Memory B cell (primary cell): ENCODE measurements at places on chromosomes 3 and 15.
A peak's percentile ranks its signal among the peaks of the same experiment; 100 is the strongest.

- DNase-seq: no peak
Observed at GRCh38 chr15:58295637-58296215, 136.1 kb upstream of the LIPC start.

DNA sequence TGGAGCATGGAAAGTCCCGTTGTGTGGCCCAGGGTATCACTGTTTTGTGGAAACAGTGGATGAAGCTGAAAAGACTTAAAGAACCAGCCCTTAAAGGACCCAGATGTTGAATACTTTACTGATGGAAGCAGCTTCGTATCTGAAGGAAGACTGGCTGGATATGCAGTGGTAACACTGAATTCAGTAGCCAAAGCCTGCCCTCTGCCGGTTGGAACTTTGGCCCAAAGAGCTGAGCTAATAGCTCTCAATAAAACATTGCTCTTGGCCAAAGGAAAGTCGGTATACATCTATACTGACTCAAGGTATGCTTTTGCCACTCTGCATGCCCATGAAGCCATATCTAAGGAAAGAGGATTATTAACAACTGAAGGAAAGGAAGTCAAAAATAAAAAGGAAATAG lies 885.4 kb downstream of the PDCD6IP start:
- DNase-seq: peak; percentile 18

- DNase-seq: no peak
Observed at GRCh38 chr3:182722907-182723306, 70.4 kb upstream of the ATP11B start.

- DNase-seq: no peak
Observed at GRCh38 chr3:65888980-65889706, 149.6 kb downstream of the MAGI1 start.

GRCh38 chr3:127792541-127793292 lies 29.6 kb downstream of the MGLL start:
- no peak for DNase-seq

- DNase-seq: no peak
Observed at GRCh38 chr3:183266454-183266853, 13.4 kb downstream of the B3GNT5 start.

- DNase-seq: no peak
Observed at GRCh38 chr3:184129012-184129411, 6.1 kb upstream of the EIF2B5 start.

DNA sequence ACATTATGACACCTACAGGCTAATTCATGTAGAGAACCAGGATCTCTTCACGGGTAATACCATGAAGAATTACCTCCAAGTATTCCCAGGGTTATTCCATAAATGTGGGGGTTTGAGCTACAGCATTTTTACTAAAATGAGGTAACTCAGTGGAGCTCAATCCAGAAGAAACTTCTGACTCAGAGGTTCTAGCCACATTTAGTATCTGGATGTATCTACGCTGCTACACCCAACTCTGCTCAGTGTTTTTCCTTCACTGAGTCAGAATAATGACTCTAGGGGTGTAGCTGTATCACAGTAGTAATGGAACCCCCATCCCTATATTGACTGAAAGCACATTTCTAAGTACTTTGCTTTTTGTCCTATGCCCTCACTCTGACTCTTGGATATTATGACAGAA lies 52.4 kb downstream of the COPS2 start:
- DNase-seq: no peak

GRCh38 chr3:32870373-32871095 lies 52.7 kb downstream of the TRIM71 start:
- DNase-seq: no peak

GRCh38 chr3:41176596-41176995 lies 22.7 kb upstream of the CTNNB1 start:
- DNase-seq: no peak

DNA sequence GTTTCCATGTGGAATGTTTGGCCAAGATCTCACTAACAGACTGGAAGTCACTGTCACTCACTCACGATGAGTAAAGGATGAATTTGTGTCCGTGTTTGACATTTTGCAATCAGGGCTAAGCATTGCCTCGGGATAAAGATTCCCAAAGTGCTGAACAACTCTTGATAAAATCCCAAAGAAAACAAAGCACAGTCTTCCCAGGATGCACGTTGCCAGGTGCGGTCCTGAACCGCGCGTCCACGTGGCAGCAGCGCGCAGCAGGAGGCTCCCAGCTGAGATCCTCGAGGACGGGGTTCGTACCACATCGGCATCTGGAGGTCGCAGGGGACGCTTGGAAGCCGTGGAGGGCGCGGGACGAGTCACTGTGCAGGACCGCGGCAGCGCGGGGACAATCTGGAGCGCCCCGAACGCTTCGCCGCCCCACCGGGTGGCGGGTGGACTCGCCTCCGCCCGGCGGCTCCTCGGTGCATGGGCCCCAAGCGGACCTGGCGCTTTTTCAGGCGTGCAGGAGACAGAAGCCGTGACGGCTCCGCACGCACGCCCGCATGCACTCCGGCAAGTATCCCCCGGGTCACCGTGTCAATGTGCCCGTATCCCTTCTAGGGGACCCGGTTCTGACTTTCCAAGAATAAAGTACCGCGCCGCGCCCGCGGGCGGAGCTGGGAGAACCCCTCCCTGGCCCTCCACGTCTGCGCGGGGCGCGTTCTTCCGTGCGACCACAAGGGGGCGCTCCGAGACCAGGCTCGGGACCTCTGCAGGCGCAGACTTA lies 17.7 kb downstream of the CPN2 start:
- peak; percentile 98 for DNase-seq

GRCh38 chr3:178787960-178788359 lies 251.7 kb downstream of the KCNMB2 start:
- no peak for DNase-seq

- no peak for DNase-seq
Observed at GRCh38 chr15:53829471-53829870, 70.0 kb upstream of the WDR72 start.

GRCh38 chr3:41295740-41296139 lies 96.4 kb downstream of the CTNNB1 start:
- no peak for DNase-seq

- no peak for DNase-seq
Observed at GRCh38 chr3:158765518-158766205, 33.4 kb upstream of the RARRES1 start.

DNA sequence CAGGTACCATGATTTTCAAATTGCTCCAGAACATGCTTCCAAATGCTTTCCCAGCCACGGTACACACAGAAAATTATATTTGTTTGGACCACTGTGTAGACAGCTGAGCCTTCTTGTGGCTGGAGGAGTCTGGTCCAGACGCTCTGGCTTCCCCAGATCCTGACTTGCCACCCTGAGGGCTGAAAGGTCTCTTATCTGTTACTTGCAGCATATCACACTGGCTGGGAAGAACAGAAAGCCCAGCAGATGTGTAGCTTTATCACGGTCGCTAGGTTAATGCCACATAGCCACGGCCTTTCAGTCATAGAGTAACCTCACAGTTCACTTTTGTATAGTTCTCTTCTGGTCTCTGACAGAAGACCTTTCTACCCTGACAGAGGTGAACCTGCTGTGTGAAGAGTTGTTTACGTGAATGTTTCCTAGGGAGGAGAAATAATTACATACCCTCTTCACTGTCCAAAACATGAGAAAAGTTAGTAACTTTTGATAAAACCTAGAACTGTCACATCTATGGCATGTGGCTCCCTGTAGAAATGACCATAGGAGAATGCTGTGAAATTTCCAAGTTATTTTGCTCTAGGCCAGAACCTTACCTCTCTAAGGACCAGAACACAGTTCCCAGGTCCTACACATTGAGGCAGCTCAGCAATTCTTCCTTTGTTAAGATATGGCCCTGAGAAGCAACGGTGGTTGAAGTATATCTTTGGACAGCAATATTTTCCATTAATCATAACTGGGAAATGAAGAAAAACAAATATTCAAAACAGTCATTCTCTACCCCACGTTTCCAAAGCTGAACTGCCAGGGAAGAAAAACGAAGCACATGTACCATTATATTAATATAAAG lies 15.8 kb upstream of the STIMATE start:
- no peak for DNase-seq

GRCh38 chr15:92417716-92418115 lies 24.0 kb downstream of the ST8SIA2 start:
- no peak for DNase-seq

DNA sequence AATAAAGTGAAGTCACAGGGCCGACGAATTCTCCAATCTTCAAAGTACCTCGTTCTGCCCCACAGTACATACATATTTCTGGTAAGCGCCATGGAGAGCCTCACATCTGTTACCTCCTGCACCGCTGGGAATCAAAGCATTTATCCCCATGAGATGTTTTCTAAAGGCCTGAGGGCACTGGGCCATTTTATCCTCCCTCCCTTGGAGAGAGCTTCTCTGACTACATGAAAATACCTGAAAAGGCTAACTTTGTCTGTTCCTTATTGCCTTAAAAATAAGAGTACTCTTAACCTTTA lies 148.1 kb downstream of the RORA start:
- DNase-seq: no peak

DNA sequence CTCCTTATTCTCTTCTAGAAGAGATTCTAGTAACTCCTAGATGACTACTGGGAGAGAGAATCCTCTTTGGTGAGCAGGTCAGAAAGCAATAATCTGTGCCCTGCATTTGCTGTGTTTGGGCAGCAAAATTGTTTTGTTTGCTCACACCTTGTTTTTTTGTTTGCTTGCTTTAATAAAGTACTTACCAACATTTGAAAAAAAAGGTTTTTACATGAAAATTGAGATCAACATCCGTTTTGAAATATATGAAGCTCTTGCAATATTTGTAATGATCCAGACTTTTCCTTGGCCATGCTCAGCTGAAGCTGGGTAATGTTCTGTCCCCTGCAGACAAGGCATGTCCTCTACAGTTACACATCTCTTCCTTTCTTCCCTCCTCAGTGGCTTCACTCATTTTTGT lies 62.2 kb downstream of the DIPK2A start:
- no peak for DNase-seq

DNA sequence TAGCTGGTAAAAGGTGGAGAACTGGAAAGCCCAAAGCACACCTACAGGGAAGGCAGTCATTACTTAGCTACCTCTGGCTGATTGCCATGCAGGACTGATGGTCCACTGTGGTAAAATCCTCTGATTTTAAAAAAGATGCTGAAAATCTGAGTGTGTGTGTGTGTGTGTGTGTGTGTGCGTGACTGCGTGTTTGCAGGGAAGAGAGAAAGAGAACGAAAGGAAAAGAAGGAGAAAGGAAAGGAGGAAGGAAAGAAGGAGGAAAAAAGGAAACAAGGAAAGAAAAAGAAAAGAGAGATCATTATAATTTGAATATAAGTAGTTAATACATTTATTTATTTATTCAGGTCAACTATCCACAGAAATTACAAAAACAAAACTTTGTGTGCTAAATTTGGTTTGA lies 488.7 kb upstream of the KCNMB2 start:
- no peak for DNase-seq

- DNase-seq: no peak
Observed at GRCh38 chr3:111027868-111028267, 43.7 kb upstream of the NECTIN3 start.

- no peak for DNase-seq
Observed at GRCh38 chr3:9439331-9439730, 41.9 kb downstream of the SETD5 start.

DNA sequence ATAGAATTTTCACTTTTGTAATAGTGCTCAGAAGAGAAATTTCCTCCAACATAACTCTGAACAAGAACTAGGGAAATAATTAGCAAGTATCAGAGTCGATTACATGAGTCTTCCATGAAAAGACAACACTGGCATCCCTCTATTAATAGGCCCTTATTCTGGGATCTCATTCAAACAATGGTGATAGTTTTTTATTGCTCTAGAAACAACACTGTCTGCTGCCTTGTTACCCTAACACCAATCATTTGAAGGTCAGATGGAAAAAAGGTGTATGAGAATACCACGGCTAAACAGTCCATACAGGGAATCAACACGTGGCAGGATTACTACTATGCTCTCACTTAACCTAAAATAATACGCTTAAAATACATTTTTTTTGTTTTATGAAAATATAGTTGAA lies 35.9 kb downstream of the GNB4 start:
- no peak for DNase-seq

GRCh38 chr15:74174219-74174957 lies 878 bp downstream of the ISLR start:
- DNase-seq: no peak

DNA sequence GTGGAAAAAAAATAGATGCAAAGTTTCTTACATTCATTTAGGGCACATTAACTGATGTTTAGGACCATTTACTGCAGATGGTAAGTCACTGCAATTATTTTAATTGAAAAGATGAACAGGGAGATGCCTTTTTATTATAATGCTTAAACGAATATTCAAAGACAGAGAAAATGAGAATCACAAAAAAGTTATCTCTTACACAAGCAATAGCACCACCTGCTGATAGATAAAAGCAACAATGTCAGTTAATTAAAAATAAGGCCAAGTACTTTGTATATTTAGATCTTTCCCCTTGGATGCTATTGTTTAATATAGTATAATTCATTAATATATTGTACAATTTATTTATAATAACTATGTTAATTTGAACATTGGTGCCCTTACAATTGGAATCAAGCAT lies 55.9 kb downstream of the IFT80 start:
- DNase-seq: no peak

DNA sequence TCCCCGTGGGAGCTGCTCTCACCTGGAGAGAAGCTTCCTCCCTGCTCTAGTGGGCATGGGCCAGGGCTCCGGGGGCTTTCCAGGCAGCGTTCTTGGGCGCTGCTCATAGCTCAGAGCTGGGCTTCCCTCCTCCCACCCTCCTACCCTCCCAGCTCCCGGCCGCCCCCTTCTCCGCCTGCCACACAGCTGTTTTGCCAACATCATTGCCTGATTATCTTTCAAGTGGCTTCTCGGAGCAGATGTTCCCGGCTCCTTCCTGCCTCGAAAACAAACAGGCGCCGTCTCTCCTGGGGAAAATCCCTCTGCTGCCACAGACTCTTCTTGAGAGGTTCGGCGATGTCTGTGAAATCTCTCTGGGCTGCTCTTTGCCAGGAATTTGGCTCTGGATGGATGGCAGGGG lies 195.6 kb downstream of the RPLP1 start:
- DNase-seq: no peak

- no peak for DNase-seq
Observed at GRCh38 chr15:101206176-101206591, 45.7 kb downstream of the CHSY1 start.

DNA sequence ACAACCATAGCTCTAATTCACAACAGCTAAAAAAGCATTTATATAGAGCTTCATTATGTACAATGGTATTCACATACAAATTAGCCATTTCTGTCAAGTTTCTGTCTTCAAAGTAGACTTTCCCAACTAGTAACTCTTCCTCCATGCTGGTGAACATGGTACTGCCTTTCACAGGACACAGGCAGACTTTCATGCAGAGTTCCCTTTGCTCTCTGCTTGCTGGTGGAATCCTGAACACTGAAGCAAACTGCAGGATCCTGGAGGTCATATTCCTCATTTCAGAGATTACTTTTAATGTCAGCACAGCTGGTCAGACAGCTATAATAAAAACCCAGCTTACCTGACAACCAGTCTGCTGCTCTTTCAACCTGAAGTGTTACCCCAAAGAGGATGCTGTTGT lies 53.6 kb downstream of the TASOR start:
- DNase-seq: no peak

- no peak for DNase-seq
Observed at GRCh38 chr15:98143116-98143515, 182.6 kb downstream of the ARRDC4 start.
